ENCODE measurements at places on chromosomes 6 and 20.

DNA sequence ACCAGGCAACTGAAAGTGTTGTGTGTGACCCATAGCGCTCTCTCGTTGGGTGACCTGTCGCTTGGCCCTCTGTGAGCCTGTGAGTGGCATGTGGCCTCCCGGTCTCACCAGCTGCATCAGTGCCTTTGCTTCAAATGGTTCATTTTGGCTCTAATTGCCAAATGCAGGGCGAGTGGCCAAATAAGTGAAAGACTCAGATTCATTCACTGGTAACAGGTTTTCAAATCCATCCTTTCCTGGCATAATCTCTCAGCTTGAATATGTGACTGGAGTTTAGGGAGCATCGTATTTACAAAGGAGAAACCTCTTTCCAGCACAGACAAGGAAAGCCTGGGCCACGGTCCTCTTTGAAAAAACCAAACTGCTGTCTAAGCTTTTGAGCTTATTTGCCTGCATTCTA lies 321.6 kb upstream of the QKI start:
- no peak for DNase-seq

DNA sequence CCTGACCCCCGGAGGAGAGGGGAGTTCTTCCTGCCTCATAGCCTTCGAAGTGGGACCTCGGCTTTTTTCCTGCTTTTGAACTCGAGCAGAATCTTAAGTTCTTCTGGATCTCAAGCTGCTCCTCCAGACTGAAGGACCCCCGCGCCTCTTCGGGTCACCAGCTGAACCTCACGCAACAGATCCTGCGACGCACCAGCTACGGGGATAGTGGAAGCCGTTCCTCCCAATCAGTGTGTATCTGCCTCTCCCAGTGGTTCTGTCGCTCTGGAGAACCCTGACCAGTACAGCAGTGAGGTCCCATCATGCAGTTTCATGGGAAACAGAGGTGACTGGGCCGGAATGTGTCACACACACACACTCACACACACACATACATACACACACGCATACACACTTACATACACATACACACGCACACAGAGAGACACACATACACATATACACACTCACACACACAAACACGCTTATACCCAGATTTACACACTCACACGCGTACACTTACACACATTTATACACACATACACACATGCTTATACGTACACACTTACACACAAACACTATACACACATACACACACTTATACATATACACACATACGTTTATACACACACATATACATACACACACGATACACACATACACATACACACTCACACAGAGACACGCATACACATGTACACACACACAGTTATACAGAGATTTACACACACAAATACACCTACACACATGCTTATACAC lies 170.0 kb downstream of the TTLL2 start:
- DNase-seq = no peak

GRCh38 chr6:111662072-111662793 lies 56.6 kb upstream of the TRAF3IP2 start:
- DNase-seq = no peak

DNA sequence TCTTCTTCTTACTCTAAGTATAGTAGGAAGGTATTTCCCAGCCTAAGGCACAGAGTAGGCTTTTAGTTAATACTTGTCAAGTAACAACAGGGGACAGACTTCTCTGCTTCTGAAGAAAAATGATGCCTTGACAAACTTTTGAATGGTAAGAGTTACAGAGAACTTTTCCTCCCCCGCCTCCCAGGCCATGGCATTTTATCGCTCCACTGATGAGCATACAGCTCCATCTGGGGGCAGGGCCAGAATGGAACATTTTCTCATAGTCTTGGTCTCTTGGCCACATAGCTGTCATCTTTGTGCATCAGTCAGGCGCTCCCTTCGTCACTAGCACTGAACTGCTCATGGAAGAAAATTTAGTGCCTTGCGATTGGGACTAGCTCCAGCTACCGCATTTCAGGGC lies 1066.8 kb upstream of the CITED2 start:
- DNase-seq = no peak

GRCh38 chr6:8246403-8246802 lies 144.1 kb upstream of the EEF1E1 start:
- no peak for DNase-seq

GRCh38 chr20:46999801-47000465 lies 105.3 kb downstream of the EYA2 start:
- DNase-seq = no peak

GRCh38 chr20:45051204-45052060 lies 49.5 kb downstream of the KCNS1 start:
- no peak for DNase-seq

DNA sequence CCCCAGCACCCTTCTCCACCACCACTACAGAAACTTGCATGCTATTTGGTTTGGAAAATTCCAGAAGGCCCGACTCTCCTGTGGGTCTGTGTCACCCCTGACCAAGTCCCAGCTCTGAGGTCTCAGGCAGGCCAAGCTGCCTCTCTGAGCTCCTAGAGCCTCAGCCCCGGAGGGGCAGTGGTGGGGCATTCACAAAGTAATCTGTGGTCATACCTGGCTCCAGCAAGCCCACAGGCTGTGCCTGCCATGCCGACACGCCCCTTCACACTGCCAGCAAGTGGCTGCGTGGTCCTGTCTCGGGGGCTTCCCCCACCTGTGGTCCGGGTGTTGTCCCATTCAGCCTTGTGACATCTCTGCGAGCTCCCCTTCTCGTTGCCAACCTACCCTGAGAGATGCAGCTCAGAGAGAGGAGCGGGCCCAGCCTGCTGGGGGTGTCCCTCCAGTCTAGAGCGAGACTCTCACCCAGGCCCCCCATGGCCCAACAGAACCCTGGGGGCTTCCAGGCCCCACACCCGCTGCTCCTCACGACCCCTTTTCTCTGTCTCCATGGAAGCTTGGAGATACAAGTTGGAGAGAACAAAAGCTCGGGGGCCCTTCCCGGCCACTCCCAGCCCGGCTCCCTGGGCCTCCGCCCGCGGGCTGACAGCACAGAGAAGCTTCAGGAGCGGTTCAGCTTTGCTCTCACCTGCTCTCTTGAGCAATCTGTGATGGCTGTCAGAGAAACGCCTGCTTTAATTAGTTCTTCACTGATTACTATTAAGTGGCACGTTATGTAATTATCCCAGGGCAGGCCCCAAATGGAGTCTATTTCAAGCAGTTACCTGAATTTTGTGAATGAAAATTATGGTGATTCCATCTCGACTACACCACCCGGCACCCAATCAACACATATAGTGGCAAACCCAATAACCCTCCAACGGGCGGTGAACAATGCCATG lies 147.7 kb upstream of the PHACTR3 start:
- DNase-seq = no peak

DNA sequence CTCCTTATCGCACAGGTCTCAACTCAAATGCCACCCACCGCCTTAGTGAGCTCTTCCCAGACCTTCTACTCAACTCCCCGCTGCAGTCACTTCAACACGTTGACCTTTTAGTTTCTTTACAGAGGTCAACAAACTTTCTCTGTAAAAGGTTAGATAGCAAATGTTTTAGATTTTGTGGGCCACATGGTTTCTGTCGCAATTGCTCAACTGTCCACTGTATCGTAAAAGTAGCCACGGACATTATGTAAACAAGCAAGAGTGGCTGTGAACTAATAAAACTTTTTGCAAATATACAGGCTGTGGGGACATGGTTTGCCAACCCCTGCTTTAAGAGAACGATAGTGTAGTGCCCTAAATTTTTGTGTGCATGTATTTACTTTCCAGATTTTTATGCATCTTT lies 247.6 kb upstream of the TSHZ2 start:
- DNase-seq = no peak

- DNase-seq = no peak
Measured at GRCh38 chr6:164720-165119, 127.6 kb upstream of the DUSP22 start.

GRCh38 chr6:144951730-144952437 lies 666.7 kb downstream of the UTRN start:
- no peak for DNase-seq

DNA sequence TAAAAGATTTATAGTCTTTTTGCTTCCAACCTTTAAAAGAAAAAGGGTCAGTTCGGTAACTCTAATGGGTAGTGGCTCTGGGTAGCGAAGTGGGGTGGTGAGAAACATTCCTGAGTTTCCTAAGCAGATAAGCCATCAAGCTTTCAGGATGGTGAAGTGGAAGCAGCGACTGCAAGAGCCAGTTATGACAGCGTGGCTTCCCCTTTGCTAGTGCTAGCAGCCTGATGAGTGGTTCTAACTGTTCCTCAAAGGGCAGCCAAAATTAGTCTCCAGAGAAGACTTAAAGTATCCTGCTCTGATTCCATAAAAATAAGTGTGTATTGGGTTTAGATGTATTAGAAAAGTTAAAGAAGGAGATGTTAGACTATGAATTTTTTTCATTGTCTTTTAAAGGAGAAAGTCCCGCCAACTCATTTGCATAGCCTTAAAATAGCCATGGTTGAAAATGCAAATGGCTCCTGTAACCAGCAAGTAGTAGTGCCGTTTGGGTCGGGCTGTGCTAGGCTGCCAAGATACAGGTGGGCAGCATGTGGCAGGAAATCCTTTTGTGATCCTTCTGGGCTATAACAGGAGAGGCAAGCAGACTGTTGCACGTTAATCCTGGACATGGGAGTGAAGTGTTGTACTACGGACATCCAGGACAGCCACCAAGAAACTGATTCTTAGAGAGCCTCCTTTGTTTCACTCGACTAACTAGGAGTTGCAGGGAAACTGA lies 18.0 kb downstream of the ELOVL2 start:
- no peak for DNase-seq

GRCh38 chr6:158417760-158418098 lies 105.5 kb downstream of the TULP4 start:
- DNase-seq = no peak

GRCh38 chr20:58684291-58684690 lies 8.3 kb upstream of the NPEPL1 start:
- no peak for DNase-seq

DNA sequence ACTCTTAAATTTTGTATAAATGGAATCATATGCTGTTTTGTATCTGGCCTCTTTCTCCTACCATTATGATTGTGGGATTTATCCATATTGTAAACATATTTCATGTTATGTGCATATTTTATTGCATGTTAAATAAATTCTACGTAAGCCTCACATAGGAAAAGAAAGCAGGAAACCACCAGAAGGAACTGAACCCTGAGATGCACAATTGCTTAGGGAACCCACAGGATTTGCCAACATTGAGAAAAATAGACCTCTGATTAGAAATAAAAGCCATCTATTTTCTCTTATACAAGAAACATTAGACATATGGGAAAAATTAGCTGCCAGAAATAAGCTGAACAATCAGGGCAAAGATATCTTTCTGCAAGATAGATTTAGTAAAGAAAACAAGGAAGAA lies 111.2 kb upstream of the CARMIL1 start:
- DNase-seq = no peak

GRCh38 chr6:165663377-165663735 lies 315 bp upstream of the PDE10A start:
- DNase-seq = no peak

GRCh38 chr6:121726596-121726995 lies 291.1 kb downstream of the GJA1 start:
- DNase-seq = no peak

DNA sequence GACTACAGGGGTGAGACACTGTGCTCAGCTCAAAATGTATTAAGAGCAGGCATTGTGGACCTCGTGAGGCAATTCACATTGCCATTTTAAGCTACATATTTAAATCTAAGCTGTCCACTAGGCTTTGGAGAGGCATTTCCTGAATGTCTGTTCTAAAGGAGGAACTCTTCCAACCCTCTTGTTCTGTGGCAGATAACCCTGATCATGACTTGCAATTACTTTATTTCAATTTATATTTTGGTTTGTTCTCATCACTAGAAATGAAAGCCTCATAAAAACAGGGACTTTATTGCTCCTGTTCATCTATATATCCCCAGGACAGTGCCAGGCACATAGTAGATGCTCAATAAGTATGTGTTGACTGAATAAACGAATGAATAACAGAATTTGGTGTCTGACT lies 84.0 kb upstream of the SALL4 start:
- no peak for DNase-seq

- no peak for DNase-seq
Measured at GRCh38 chr20:47139934-47140535, 216.5 kb downstream of the ZMYND8 start.

DNA sequence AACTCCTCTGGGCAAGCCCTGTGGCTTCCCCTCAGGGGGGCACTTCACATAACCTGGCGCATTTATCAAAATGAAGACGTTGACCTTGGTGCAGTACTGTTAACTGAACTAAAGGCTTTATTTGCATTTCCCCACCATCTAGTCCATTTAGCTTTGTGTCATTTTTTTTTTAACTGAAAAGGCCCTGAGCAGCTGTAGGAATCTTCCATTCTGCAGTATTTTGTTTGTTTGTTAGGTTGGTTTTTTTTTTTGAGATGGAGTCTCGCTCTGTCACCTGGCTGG lies 10.7 kb downstream of the TMEM181 start:
- DNase-seq = no peak

DNA sequence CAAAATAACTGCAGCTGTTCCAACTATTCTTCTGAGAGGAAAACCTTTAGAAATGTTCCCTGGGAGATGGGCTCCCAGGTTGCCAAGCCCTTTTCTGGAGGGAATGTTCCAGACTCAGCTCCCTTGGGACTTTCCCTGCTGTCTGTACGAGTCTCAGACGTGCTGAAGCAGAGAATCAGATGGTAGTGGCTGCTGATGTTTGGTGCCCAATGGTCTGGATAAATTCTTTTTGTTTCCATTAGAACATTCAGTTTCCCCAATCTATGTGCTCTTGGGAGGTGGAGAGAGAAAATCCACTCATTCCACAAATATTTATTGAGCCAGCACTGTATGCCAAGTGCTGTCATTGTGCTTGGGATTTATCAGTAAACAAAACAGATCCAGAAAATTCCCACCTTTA lies 40.0 kb downstream of the SNHG17 start:
- DNase-seq = no peak

DNA sequence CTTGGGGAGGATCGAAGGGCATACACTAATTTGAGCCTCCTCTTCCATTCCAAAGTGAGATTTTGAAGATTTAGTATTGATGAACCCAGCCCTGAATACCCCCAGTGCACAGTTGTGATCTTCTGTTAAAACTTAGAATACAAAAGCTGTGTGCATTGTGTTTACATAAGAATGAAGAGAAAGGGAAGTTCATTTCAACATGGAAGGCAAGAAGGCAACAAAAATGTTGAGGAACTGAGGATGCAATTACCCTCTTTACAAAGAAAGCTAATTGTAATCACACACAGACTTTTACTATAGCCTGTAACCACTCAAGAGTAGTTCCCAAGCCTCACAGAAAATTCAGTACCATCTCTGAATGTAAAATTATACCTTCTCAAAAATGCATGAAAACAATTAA lies 49.3 kb downstream of the GFOD1 start:
- DNase-seq = no peak

GRCh38 chr6:106253172-106253571 lies 72.4 kb downstream of the ATG5 start:
- DNase-seq = no peak

DNA sequence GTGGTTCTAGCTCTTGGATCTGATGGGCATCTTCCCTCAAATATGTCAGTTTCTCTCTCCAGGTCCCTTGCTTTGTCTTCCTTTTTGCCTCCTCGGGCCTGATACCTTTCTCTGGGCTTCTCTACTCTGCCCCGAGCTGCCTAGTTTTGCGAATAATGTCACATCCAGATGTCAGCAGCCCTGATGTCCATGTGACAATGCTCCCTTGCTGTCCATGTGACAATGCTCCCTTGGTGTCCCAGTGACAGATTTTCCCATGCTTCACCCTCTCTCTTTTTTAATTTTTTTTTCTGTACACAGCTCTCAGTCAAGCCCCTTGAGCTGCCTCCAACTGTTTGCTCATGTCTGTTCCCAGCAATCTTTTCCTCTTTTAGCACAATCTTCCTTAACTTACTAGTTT lies 6.4 kb downstream of the TRAF3IP2 start:
- no peak for DNase-seq

Data from stimulated activated CD8-positive, alpha-beta memory T cell treated with anti-CD3 and anti-CD28 coated beads, Interleukin-4, amount 100 ng/mL, for 4 hours (primary cell).